Epithelial cell of prostate (primary cell): ENCODE measurements at places on chromosomes 6 and 20.
A peak's percentile ranks its signal among the peaks of the same experiment; 100 is the strongest.

DNA sequence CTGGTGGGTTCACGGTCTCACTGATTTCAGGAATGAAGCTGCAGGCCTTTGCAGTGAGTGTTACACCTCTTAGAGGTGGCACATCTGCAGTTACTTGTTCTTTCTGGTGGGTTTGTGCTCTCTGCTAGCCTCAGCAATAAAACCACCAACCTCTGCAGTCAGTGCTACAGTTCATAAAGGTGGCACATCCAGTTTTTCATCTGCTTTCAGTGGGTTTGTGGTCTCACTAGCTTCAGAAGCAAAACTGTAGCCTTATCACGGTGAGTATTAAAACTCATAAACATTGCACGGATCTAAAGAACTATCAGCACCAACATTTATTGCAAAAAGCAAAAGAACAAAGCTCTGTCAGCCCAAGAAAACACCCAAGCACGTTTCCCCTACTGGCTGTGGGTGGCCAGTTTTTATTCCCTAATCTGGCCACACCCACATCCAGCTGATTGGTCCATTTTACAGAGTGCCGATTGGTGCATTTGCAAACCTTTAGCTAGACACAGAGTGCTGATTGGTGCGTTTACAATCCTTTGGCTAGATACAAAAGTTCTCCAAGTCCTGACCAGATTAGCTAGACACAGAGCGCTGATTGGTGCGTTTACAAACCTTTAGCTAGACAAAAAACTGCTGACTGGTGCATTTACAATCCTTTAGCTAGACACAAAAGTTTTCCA is 3.4 kb upstream of the TMEM14C start:
- no peak for DNase-seq

- no peak for DNase-seq
Observed at GRCh38 chr6:47144306-47144705, 102.2 kb upstream of the ADGRF1 start.

- no peak for DNase-seq
Observed at GRCh38 chr20:2693286-2694007, 867 bp downstream of the EBF4 start.

GRCh38 chr6:151425561-151425960 is 26.4 kb downstream of the RMND1 start:
- peak; percentile 26 for DNase-seq

- DNase-seq = no peak
Observed at GRCh38 chr6:152122434-152122833, 315.0 kb downstream of the ESR1 start.

DNA sequence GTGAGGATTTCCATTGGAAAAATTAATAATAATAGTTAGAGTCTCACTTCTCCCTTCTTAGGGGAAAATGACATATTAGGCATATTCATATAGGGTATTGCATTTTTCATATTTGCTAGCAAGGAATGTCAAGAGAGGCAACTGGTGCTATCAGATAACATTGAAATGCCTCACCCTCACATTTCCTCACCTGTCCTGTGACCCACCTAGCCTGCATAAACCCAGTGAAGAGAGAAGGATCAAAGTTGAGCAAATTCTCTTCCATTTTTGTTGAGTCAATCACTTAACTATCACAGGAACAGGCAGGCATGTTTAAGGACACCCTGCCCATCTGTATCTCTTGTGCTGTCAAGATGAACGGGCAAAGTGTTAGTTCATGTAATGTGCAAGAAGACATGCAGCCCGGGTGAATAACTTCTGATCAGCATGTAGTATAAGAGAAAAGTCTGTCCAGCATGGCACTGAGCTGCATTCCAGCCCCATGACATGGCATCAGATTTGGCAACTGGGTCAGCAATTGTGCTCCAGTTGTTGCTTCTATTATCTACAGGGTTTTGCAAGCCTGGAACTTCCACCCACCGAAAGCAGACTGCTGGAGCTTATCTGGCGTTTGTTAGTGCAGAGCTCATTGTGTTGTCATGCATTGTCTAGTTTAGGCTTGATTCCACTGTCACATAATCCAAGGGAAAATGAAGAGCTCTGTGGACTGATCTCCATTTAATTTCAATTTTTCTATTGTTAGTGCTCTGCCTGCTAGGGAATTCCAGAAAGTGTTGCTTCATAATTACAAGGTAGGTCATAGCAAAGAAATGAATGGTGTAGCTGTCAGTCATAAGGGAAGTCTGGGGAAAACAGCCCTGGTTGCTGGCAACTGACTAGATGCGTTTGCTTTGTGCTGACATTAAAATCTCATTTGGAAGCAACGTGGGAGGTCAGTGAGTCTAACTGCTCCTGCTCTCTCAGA is 138.4 kb upstream of the TNFAIP3 start:
- peak; percentile 80 for DNase-seq

DNA sequence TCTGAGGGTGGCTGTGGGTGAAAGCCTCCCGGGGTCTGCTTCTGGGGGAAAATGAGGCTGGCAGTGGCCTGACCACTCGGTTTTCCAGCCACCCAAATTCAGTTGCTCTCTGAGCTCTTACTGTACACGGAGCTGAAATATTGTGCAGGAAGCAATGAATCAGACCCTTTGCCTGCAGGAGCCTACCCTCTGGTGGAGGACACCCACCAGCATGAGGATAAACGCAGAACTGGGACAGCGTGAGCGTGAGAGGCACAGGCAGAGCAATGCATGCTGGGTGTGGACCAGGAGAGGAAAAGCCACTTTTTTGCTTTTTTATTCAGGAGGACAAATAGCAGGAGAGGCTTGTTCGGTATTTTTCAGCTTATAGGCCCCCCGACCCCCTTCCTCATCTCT is 298.0 kb downstream of the QKI start:
- DNase-seq = no peak

DNA sequence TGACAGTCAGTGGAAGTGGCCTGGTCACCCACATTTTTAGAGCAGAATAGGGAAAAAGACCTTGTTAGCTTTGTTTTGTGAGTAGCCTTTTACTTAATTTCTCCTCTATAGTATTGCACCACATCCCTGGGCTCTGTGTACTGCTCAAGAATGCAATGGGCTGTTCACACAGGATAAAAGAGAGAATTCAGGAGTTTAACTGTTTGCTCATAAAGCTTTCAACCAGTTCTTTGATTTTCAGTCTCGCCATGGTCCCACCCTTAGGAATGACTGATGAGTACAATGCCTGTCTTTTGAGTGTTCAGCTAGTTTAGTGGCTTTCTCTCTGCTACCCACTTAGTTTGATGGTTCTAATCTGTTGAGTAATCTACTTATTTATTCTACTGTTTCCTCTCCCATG is 129.7 kb downstream of the PLG start:
- no peak for DNase-seq

- DNase-seq = no peak
Observed at GRCh38 chr6:164005004-164005711, 590.6 kb downstream of the QKI start.

DNA sequence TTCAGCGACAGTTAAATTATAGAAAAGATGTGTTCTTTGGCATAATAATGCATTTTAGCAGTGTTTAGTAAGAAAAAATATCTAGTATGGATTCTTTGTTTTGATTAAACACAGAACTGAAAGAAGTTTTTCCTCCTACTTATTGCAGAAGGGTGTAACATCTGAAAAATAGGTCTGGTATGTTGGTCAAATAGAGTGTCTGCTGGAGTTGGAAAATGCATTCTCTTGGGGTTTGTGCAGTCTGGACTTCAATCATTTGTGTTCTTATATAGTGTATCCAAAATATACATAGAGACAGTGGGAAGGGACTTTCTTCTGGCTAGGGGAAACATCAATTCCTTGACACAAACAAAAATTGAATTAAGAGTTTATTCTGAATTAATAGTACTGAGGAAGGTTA is 132.4 kb upstream of the MAN1A1 start:
- DNase-seq = no peak

GRCh38 chr6:15249371-15250019 is 3.6 kb downstream of the JARID2 start:
- no peak for DNase-seq

GRCh38 chr6:111805511-111806164 is 67.6 kb downstream of the FYN start:
- DNase-seq = no peak

DNA sequence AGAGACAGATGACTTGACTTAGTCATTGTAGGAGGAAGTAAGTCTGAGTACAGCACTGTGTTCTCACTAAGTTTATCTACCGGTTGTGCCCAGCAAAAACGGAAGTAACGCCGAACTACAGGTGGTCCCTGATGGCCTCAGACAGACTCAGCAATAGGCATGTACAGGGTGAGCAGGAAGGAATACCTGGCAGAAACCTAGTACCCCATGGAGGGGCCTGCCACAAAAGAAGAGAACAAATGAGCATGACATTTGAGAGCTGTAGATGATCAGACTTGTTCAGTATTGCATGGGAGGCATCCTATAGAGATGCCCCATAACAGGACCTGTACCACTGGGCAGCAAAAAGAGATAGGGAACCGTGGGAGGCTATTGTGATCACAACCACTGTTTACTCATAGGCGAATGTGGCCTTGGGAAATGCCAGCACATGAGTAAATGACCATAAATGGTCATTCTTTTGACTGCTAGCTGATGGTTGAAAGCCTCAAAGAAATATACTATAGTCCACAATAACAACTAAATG is 106.4 kb upstream of the TAB2 start:
- DNase-seq = no peak

DNA sequence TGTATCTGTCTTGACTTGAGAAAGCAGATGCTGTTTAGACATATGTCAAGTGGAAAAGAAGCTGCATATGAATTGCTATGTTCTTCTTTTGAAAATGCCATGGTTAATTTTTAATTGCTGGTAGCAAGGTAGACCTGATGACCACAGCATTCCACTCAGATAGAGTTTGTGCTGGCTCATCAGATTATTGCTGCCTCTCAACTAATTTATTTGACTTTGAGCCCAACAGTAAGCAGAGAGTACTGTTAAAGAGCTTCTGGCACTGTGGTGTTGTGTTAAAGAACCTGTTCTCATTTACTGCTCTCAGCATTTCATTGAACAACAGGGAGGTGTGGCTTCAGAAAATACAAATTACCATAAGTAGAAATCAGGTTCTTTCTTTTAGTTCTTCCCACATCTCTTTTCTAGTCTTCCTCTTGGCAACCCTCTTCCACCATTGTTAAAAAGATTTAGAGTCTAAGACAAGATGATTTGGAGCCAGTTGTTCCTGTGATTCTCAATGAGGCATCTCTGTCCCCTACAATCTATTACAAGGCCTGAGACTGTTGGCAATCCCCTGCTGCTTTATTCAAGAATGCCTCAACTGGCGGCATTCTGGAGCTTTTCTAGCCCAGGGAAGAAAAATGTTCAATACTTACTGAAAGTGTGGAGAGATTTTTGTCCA is 967.6 kb upstream of the GJE1 start:
- DNase-seq = no peak

DNA sequence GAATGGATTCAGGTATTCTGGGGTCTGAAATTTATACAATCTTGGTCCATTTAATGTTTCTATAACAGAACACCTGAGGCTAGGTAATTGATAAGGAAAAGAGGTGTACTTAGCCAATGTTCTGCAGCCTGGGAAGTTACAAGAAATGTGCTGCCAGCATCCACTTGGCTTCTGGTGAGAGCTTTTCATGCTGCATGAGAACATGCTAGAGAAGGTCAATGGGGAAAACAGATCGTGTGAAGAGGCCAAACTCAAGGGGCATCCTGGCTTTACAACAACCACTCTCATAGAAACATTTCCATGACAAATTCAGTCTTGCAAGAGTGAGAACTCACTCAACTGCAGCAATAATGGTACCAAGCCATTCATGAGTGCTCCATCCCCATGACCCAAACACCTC is 16.8 kb downstream of the IL22RA2 start:
- no peak for DNase-seq

- no peak for DNase-seq
Observed at GRCh38 chr20:3209946-3210317, 634 bp downstream of the ITPA start.

- DNase-seq = no peak
Observed at GRCh38 chr20:37007898-37008649, 56.6 kb upstream of the SAMHD1 start.

DNA sequence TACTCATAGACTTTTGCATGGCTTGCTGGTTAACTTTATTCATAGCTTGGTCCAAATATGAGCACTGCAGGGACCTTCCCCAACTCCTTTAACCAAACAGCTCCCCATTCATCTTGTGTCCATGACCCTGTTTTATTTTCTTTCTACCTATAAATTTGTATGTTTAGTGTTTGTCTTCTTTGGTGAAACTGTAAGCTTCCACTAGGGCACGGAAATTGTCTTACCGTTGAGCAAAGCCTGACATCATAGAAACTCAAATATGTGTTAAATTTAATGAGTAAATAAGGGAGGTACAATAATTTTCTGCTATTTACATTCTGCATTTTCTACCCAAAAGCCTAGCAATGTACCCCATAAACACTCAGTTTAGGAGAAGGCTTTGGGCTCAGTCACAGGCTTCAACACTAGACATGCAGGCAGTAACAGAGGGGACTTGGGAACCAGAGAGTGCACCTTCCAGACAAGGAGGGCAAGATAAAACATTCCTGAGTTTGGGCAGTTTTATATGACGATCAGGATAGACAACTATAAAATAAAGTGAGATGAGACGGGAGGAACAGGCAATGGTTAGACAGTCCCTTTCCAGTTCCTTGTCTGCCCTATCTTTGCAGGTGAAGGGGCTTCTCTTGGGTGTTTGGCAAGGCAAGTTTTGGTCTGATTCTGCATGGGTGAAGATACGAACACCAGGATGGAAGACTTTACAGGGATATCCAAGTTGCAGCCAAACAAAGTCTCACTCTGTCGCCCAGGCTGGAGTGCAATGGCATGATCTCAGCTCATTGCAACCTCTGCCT is 46.2 kb upstream of the ZNF217 start:
- no peak for DNase-seq

DNA sequence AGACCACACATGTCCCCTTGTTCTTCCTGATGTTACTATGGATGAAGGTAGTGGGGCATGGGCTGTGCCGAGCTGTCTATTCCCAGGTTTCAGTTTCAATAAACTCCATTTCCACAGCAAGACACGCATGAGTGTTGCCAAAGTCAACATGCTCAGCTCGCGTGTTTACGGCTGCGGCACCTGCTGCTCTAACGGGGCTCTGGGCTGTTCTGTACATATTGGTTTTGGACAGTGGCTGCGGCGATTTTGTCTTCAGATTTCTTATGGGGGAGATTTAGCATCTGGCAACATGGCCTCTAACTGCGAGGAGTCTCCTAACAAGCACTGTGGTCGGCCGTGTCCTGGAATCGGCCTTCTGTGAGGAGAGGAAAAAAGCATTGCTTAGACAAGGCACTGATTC is 58.6 kb downstream of the TMEM242 start:
- no peak for DNase-seq

- DNase-seq = no peak
Observed at GRCh38 chr20:48238326-48238725, 453.0 kb upstream of the SULF2 start.
